ENCODE measurements at places on chromosomes 6 and 20. TPM values are rescaled to one million over a fixed set of nuclear protein-coding genes. Genes with fewer than 3 reads are reported as not detected.

GRCh38 chr20:32487381-32487780 is 97.8 kb downstream of the NOL4L start:
- H3K4me3 ChIP-seq, result no peak overlapping the region
- DNase-seq, result no peak
- peaks cover 8% of the 10 kb centered on the region for H3K36me3 ChIP-seq
- no peaks in the 10 kb centered on the region for H3K27me3 ChIP-seq

DNA sequence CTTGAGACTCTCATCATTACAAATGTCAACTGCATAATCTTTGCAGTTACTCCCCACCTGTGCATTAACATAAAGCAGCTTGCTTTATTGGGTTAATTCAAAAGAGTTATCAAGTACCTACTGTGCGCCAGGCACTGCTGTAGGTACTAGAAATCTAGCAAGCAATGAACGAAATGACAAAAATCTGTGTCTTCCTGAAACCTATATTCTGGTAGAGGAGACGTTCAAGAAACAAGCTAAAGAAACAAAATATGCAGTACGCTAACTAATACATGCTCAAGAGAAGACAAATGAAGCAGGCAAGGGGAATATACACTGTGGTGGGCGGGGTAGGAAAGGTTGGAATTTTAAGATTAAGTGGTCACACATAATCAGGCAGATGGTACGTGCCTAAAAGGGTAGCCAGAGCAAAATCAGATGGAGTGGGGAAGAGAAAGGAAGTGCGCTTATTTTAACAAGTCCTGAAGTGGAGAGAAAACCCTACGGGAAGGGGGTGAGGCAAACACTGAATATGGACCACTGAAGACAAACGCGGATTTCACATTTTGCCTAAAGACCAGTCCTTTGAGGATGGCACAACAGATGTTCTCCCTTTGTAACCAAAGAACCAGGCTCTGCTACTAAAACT is 1.2 kb downstream of the ELOVL2 start:
- H3K36me3 ChIP-seq, result no peaks in the 10 kb centered on the region
- H3K27ac ChIP-seq, result no peak overlapping the region
- H3K4me3 ChIP-seq, result no peak overlapping the region

- H3K4me1 ChIP-seq, result peaks cover 6% of the 10 kb centered on the region
- no peak overlapping the region for H3K4me3 ChIP-seq
Measured at GRCh38 chr6:24643920-24644319, 2.1 kb downstream of the KIAA0319 start.

GRCh38 chr20:57283860-57284259 is 17.4 kb upstream of the BMP7 start:
- H3K27me3 ChIP-seq, result no peaks in the 10 kb centered on the region
- DNase-seq, result no peak
- no peaks in the 10 kb centered on the region for H3K4me1 ChIP-seq
- H3K36me3 ChIP-seq, result no peaks in the 10 kb centered on the region
- no peak overlapping the region for H3K4me3 ChIP-seq

EYA4 gene
- not detected for total RNA-seq

GRCh38 chr6:127299522-127300240 is 33.0 kb downstream of the RNF146 start:
- no peaks in the 10 kb centered on the region for H3K4me1 ChIP-seq
- no peaks in the 10 kb centered on the region for H3K27me3 ChIP-seq
- H3K4me3 ChIP-seq, result no peak overlapping the region
- no peaks in the 10 kb centered on the region for H3K36me3 ChIP-seq

DNA sequence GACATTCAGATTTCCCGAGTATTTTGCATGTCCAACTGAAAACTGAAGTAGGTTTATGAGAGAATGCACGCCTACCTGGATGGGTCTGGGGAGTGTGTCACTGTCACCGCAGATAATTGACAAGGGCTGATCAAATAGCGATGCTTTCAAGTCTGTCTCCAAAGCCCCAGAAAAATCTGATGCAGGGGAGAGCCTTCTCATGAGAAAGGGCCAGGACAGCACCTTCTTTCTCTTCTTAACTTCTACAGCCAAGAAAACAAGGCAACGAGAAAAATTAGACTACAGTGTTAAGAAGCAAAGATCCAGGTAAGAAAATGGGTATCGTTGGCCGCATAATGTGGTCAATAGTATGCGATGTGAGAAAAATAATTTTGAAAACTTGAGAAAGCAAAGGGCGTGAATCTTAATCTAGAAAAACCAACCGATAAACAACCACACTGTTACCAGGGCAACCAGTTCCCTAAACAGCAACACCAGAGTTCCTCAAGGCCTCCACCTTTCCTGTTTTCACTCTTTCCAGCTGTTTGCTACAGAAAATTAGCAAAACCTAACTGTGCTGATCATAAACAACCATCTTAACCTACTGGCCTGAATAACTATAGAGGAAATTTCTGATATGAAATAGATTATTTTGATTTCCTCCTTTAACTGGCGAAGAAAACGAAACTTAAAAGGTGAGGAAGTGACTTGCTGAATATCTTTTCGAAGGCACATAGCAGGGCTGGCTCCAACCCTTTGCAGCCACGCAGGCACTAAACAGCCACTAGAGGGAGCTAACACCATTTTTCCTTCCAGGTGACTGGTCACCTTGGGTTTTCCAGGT is 2.6 kb downstream of the TAGAP start:
- H3K27me3 ChIP-seq, result no peaks in the 10 kb centered on the region
- H3K36me3 ChIP-seq, result peaks cover 54% of the 10 kb centered on the region
- peak; percentile 56 for DNase-seq
- H3K27ac ChIP-seq, result peak overlapping the region; percentile 95
- peak overlapping the region; percentile 89 for H3K4me3 ChIP-seq

GRCh38 chr6:107108201-107108890 is 7.0 kb downstream of the BEND3 start:
- no peaks in the 10 kb centered on the region for H3K36me3 ChIP-seq
- no peak overlapping the region for H3K27ac ChIP-seq
- H3K4me3 ChIP-seq, result no peak overlapping the region
- H3K4me1 ChIP-seq, result no peaks in the 10 kb centered on the region
- no peaks in the 10 kb centered on the region for H3K27me3 ChIP-seq
- DNase-seq, result no peak

- no peak for DNase-seq
- no peak overlapping the region for H3K4me3 ChIP-seq
- no peaks in the 10 kb centered on the region for H3K27me3 ChIP-seq
- no peaks in the 10 kb centered on the region for H3K4me1 ChIP-seq
- H3K27ac ChIP-seq, result no peak overlapping the region
Measured at GRCh38 chr6:15930207-15930606, 198.7 kb upstream of the MYLIP start.

DNA sequence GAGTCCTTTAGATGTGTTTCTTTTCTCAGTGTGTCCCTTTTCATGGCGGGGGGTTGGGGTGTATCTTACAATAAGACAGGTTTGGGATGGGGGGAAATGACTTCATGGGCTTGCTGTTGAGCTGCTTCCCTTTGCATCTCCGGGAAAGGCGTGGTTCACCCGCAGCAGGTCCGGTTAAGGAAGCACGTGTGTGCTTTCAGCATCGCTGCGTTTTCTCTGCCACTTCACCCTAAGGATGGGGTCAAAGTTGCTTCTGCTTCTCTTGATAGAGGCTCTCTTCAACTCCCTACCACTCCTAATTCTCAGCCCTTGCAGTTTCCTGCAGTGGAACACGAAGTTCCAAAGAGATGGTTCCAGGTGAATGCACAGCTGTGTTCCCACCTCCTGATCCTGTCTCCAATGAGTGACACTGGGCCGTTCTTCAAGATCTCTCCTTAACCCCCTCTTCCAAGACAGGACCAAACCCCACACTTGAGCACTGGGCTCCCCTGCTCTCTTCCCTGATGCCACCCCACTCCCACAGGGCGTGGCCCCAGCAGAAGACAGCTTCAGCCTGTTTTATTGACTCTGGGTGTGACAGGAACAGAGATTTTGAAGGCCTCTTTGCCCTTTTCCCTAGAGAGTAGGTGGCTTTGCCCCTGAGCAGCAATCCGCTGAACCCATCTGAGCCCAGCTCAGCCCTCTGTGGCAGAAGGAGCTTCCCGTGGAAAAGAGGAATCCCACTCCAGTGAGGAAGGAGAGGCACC is 85.2 kb downstream of the PLEKHG1 start:
- H3K36me3 ChIP-seq, result no peaks in the 10 kb centered on the region
- no peak overlapping the region for H3K27ac ChIP-seq
- no peak for DNase-seq
- no peak overlapping the region for H3K4me3 ChIP-seq
- H3K4me1 ChIP-seq, result no peaks in the 10 kb centered on the region

- H3K4me1 ChIP-seq, result peaks cover 15% of the 10 kb centered on the region
- H3K36me3 ChIP-seq, result peaks cover 29% of the 10 kb centered on the region
- H3K27me3 ChIP-seq, result no peaks in the 10 kb centered on the region
- H3K4me3 ChIP-seq, result peak overlapping the region; percentile 70
- no peak overlapping the region for H3K27ac ChIP-seq
Measured at GRCh38 chr20:44908987-44909871, 631 bp upstream of the PABPC1L start.

DNA sequence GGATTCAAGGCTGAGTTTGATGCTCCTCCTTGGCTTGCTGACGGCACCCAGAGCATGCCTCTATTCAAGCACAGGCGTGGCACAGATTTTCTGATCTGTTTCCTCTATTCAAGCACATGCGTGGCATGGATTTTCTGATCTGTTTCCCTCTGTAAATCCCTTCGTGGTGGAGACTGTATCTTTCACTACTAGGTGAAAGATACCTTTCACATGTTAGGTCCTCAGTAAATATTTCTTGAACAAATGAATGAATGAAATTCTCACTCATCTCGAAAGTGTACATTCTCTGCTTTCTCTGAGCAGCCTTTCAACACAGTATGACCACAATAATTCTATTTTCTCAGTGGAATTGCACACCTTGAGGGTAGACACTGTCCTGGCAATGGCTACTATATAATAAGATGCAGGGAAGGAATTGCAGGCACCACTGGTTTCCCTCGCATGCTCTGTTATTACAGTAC is 72.6 kb upstream of the F13A1 start:
- H3K36me3 ChIP-seq, result no peaks in the 10 kb centered on the region
- no peaks in the 10 kb centered on the region for H3K4me1 ChIP-seq
- DNase-seq, result no peak

- no peaks in the 10 kb centered on the region for H3K27me3 ChIP-seq
- H3K36me3 ChIP-seq, result no peaks in the 10 kb centered on the region
- DNase-seq, result no peak
Measured at GRCh38 chr6:20350215-20350614, 51.5 kb upstream of the E2F3 start.

DNA sequence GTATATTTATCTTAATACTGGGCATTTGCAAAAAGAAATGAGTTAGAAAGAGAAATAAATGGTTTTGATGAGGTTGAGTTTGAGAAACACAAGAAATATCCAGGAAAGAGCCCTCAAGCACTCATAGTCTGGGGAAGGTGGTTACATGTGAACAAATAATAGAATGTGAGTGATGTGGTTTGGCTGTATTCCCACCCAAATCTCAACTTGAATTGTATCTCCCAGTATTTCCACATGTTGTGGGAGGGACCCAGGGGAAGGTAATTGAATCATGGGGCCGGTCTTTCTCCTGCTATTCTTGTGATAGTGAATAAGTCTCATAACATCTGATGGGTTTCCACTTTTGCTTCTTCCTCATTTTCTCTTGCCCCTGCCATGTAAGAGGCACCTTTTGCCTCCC is 334.1 kb downstream of the COL12A1 start:
- no peak for DNase-seq
- H3K36me3 ChIP-seq, result no peaks in the 10 kb centered on the region
- no peak overlapping the region for H3K27ac ChIP-seq
- H3K4me1 ChIP-seq, result no peaks in the 10 kb centered on the region

DNA sequence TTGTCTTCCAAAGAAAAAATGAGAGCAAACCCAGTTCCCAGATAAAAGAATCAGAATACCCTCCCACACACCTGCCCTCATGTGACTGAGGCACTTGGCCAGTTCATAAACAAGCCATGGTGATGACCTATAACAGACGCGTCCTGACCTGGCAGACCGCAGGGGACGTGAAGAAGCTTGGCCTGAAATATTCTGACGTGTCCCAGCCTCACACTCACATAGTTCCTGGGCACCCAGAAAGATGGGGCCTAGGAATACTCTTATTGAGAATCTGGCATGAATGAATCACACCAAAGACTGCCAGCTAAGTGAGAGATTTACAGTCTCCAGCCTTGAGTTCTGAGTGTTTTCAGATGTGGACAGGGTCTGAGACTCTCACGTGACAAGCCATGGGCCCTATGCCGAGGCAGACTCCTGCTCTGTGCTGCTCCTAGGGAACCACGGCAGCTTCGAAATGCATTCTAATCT is 17.2 kb upstream of the MAP3K4 start:
- no peak for DNase-seq
- no peak overlapping the region for H3K4me3 ChIP-seq
- H3K27ac ChIP-seq, result no peak overlapping the region
- H3K36me3 ChIP-seq, result no peaks in the 10 kb centered on the region
- no peaks in the 10 kb centered on the region for H3K27me3 ChIP-seq

MMP24 gene
- total RNA-seq, result 0.07 TPM

DNA sequence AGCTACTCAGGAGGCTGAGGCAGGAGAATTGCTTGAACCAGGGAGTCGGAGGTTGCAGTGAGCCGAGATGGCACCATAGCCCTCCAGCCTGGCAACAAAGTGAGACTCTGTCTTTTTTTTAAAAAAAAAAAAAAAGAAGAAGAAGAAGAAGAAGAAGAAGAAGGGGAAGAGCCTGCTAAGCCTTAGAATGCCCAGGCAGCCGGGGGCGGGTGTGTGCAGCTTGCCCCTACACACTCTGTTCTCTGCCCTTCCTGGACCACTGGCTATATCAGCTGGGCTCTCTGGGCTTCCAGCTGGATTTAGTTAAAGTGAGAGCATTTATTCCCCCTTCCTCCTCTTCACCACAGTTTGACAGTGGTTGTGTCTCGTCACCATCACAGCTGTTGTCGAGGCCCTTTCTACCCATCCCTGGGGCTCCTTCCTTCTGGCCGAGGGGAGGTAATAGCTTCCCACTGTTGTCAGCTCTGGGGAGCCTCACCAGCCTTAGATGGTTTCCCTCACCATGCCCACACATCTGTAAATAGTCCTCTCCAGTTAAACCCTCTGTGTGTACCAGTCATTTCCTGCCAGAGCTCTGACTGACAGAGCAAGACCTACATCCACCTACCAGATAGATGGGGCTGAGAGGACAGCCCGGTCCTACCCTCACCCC is 77.6 kb downstream of the TRERF1 start:
- no peaks in the 10 kb centered on the region for H3K36me3 ChIP-seq
- H3K4me3 ChIP-seq, result no peak overlapping the region
- H3K27ac ChIP-seq, result no peak overlapping the region
- no peaks in the 10 kb centered on the region for H3K27me3 ChIP-seq
